ENCODE measurements at places on chromosomes 5 and 9. TPM values are rescaled to one million over a fixed set of nuclear protein-coding genes. Genes with fewer than 3 reads are reported as not detected.

- peak; percentile 35 for DNase-seq
Observed at GRCh38 chr9:91223000-91223399, 138.7 kb downstream of the AUH start.

- DNase-seq, result no peak
Observed at GRCh38 chr5:6602441-6602840, 30.4 kb downstream of the NSUN2 start.

GRCh38 chr5:88695232-88695631 lies 187.8 kb downstream of the MEF2C start:
- no peak for DNase-seq

- peak; percentile 53 for DNase-seq
Observed at GRCh38 chr5:111853748-111854147, 96.8 kb upstream of the NREP start.

- no peak for DNase-seq
Observed at GRCh38 chr5:128966846-128967245, 1.6 kb downstream of the SLC27A6 start.

GRCh38 chr5:78268356-78268755 lies 26.1 kb downstream of the AP3B1 start:
- DNase-seq, result no peak

DNA sequence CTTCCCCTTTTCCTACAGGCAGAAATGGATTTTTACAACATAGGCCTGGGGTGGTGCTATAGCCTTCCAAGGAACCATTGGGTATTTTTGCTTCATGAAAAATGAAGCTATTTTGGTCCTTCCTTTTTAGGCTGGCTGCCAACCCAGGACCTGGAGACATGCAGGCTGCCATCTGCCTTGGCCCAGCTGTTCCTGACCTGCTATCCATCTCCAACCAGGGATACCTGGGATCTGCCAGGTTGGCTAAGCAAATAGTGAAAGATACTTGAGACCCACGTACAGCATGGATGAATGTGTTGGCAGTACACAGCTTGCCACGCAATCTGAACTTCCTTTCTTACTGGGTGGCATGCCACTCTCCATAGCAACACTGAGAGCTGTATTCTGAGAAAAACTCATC lies 31.1 kb downstream of the MRPS27 start:
- DNase-seq, result peak; percentile 31

DNA sequence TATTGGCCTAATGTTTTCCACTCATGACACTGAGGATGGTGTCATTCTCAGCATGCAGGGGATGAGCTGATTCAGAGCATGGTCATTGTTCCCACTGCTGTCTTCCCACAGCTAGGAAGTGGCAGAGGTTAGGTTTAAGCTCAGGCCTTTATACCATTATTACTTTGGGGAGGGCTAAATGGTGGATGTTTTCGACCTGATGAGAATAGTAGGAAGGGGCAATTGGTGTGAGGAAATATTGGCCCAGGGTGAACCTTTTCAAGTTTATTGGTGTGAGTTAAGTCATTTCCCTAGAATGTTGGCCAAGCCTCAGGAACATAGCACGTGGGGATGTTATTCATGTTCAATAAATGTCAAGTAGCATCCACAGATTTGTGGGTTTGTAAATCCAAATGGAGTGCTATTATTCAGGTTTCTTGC lies 59.6 kb downstream of the ARHGAP26 start:
- no peak for DNase-seq

DNA sequence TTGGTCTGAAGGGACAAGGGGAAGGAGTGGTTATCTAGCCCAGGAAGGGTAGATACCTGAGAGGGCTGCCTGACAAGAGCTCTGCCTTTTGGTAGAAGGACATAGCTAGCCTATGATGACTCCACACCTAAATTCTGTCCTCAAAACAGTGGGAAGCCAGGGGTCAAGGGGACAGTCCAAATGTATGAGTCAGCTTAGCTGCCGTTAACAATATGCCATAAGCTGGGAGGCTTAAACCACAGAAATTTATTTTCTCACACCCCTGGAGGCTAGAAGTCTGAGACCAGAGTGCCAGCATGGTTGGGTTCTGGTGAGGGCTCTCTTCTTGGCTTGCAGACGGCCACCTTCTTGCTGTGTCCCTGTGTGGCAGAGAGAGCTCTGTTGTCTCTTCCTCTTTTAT lies 306.4 kb downstream of the NTRK2 start:
- no peak for DNase-seq

DNA sequence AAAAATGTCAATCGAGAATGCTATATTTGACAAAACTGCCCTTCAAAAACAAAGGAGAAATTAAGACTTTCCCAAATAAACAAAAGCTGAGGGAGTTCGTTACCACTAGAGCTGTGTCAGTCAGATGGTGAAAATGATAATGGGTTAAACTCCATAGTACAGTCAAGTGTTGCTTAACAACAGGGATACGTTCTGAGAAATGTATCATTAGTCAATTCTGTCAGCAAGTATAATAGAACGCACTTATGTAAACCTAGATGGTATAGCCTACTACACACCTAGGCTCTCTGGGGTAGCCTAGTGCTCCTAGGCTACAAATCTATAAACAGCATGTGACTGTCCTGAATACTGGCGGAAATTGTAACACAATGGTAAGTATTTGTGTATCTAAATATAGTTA lies 138.7 kb downstream of the DRD1 start:
- no peak for DNase-seq

DNA sequence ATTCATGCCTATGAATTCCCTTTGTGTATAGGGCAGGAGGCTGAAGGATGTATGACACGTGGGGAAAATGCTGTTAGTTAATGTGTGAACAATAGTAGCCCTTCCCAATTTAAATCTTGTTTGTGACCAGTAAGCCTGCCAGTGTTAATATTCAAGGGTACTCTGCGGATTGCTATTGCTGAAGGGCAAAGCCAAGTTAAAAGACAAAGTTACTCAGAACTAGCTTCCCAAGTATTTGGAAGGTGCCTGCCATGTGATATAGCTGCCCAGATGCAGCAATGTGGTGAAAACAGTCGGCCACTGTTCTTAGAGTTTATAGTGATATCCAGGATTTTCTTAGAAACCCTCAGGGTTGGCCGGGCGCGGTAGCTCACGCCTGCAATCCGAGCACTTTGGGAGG lies 34.6 kb downstream of the MARVELD2 start:
- no peak for DNase-seq

- no peak for DNase-seq
Observed at GRCh38 chr9:19023078-19023477, 9.9 kb downstream of the SAXO1 start.

DNA sequence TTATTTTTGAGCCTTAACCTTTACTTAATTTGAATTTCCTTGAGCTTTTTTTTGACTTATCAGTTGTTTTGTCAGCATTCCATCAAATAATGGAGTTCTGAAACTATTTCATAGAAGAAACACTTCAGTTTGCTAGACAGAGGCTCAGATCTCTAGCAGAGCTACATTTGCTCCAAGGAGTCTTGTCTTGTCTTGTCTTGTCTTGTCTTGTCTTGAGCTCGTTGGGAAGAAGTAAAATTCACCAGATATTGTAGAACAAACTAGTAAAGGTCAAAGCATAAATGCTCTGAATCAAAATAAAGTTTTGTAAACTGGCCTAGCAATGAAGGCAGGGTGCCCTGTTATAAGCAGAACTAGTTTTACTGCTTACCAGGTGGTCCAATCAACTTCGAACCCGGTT lies 33.5 kb downstream of the RAB24 start:
- DNase-seq, result no peak

- no peak for DNase-seq
Observed at GRCh38 chr9:4588721-4589120, 73.4 kb upstream of the PLPP6 start.

- no peak for DNase-seq
Observed at GRCh38 chr9:97769208-97769607, 72.1 kb upstream of the XPA start.

DNA sequence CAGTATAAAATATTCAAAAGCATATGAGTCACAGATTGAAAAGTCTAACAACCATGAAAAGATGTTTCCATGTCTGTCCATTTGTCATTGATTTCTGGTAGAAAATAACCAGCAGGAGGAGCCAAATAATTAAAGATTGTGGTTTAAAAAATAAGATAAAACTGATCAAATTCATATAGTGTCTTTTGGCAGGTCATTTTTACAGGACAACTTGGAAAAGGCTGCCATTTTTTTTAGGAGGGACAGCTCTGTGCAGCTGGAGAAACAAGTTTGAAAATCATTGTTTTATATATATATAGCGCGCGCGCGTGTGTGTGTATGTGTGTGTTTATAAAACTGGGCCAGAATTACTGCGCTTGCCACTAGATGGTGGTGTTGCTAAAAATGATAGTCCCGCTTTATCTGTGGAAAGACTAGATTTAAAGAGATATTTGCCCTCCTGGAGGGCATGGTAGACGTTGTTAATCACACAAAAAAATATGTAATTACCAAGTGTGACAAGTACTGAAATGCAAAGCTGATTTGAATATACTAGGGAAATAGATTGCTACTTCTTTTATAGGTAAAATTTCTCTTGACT lies 1.3 kb upstream of the TRMO start:
- DNase-seq, result peak; percentile 91

The SPOCK1 gene
- total RNA-seq, result 12.3 TPM

The FST gene
- total RNA-seq, result 14.4 TPM

The PCDHB4 gene
- 4.0 TPM for total RNA-seq

The PCDHA1 gene
- not detected for total RNA-seq

The ELAVL2 gene
- 1.8 TPM for total RNA-seq

The SPINK4 gene
- not detected for total RNA-seq

The GFPT2 gene
- total RNA-seq, result 13.6 TPM

All from tongue (tissue), 3 donors.